ENCODE measurements at places on chromosomes 1 and 21. TPM values are rescaled to one million over a fixed set of nuclear protein-coding genes. Genes with fewer than 3 reads are reported as not detected.

Gene AMY2A
- 0.34 TPM for polyA plus RNA-seq

Gene HSD11B1
- polyA plus RNA-seq: 0.55 TPM

DNA sequence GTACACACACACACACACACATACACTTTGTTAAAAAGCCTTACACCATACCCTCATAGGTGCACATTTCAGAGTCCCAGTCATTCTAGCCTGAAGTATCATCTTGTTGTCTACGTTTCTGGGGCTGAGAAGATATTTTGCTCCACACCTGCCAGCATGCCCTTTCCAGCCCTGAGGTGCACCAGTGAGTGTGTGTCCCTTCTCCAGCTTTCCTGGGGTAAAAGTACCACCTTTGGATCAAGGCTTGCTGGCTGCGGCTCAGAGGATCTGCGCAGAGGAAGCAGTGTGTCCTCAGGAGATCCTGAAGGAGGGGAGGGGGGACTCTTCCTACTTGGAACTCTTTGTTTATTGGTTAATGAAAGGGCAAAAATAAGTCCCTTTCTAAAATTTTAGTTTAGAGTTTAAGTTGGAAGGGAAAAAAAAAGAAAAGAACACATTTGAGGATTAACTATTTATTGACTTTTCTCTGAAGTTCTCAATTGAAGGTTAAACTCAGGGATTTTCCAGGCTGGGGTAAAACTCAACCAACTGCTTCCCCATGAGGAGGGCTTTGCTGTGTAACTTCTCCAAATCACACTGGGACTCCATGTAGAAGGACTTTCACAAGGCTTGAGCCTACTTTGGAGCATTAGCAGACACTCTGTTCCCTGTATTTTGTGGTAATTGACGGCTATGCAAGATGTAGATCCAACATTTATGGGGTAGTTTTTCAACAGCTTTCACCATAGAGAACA is 200.3 kb upstream of the SGIP1 start:
- DNase-seq: no peak

Gene MAGOH
- 134 TPM for polyA plus RNA-seq

DNA sequence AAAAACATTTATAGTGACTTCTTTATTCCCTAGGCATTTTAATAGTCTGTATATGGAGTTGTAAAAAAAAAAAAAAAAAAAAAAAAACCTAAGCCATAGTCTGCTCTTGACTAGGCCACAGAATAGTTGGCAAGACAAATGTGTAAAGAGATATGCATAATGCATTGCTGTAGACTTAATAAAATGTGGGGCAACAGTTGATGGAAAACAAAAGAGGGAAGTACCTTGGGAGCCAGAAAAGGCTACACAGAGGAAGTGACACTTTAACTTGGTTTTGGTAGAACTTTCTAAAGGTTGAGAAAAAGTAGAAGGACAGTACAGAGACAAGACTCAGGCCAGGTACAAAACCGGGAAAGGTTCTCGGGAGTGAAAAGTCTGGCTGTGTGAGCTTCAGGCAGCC is 802.9 kb upstream of the ADAMTS5 start:
- DNase-seq: no peak

GRCh38 chr21:34865400-34866241 is 183.5 kb downstream of the RUNX1 start:
- no peak for DNase-seq

Gene CCDC190
- polyA plus RNA-seq: 0.32 TPM

Gene F3
- polyA plus RNA-seq: 141 TPM

- no peak for DNase-seq
These were observed 128.6 kb downstream of the LHX4 start for GRCh38 chr1:180358649-180359048.

- DNase-seq: no peak
These were observed 223.6 kb downstream of the LRRC7 start for GRCh38 chr1:69791311-69791710.

GRCh38 chr1:102693345-102693744 is 415.0 kb downstream of the COL11A1 start:
- DNase-seq: no peak

Gene RHCE
- 0.59 TPM for polyA plus RNA-seq

Gene ALX3
- 0.16 TPM for polyA plus RNA-seq

DNA sequence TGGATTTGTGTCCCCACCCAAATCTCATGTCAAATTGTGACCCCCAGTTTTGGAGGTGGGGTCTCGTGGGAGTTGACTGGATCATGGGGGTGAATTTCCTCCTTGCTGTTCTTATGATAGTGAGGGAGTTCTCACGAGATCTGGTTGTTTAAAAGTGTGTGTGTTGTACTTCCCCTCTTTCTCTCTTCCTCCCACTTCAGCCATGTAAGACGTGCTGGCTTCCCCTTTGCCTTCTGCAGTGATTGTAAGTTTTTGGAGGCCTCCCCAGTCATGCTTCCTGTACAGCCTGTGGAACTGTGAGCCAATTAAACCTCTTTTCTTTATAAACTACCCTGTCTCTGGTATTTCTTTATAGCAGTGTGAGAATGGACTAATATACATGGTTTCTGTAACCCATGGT is 64.6 kb downstream of the RHOU start:
- DNase-seq: no peak

DNA sequence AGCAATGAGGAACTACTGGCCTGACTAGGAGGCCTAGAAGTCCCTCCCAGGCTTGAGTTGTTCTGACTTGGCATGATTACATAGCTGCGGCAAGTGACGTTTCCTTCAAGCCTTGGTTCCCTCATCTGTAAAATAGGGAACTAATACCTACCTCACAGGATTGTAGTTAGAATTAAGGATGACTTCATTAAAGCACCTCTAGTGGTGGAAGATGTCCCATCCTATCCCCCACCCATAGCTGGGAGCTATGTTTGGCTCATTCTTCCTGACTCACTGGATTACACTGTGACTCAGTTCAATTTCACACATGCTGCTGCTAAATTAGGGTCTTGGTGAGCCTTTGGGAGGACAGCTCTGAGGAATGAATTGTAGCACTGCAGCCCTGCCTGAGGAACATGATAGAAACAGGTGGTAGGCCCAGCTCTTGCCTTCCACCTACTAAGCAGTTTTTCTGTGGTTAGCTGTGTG is 6.0 kb upstream of the SHISA4 start:
- no peak for DNase-seq
